ENCODE measurements at places on chromosomes 2 and 18.

GRCh38 chr2:170369894-170370293 lies 191.9 kb downstream of the MYO3B start:
- DNase-seq, result peak; percentile 23

DNA sequence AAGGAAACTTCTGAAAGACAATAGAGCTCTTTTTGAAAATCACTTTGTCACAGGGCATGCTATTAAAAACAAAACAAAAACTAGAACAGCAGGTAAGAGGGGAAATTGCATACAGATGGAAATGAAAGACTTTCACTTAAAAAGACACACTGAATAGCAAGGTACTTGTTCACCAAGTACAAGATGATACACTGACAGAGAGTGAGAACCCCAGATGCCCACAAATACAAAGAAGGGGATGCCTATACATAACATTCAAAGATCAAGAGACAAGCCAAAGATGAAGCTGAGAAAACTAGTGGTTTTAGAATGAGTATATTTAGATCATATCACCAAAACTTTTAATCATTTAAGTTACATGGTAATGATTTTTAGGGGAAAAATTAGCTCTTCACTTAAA lies 60.7 kb downstream of the ASXL2 start:
- no peak for DNase-seq

DNA sequence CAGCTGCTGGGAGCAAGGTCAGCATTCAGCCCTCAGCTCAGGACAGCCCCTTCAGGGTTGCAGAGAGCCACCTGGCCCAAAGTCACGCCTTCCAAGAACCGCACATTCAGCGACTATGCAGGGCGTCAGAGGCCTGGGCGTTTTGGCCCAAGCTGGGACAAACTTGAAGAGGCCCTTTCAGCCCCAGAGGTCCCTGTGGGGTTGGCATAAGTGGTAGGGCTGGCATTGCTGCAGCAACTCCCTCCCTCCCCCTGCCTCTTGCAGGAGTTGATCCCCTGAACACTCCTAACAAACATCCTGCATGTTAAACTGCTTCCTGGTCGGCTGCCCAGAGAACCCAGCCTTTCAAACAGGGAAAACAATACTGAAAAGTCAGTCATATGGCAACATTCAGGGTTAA lies 192.9 kb upstream of the SMAD2 start:
- DNase-seq, result peak; percentile 86

DNA sequence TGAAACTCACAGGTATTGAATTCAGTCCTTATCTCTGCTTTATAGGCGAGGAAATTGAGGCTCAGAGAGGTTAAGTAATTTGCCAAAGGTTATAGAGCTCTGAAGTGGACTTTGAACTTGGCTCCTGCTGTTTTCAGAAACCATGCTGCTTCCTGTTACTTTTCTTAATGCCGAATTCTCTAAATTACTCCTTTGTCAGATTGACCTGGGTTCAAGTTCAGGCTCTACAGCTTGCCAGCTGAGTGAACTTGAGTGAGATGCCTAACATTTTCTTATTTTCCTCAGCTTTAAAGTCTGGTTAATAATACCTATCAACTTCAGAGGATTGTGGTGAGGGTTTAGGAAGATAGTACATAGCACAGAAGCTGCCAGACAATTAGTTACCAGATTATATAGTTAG lies 3.4 kb downstream of the ASAP2 start:
- no peak for DNase-seq

DNA sequence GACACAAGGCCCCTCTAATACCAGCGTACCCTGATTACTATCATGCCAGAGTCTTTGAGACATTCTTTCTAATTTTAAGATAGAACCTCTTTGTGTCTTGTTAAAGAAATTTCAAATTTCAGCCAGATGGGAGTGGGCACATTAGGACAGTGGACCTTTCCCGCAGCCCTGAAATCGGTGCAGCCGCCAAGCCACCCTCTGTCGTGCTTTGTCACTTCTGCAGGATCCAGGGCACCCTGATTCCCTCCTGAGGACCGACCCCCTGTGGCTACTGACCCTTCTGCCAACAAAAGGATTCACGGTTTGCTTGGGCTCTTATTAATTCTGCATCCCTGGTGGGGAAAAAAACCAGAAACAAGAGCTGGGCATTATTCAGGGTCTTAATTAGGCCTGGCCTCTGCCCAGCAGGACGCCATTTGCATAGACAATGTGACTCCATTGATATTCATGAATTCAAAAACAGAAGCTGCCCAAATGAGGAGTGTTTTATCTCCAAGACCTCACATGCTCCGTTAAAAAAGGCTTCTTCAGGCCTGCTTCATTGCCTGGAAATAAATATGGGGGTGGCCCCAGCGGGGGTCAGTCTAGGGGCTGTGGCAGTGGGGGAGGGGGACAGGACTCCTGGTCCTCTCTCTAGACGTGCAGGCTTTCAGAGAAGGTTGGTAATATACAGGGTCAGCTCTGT lies 116.9 kb downstream of the ALPK2 start:
- no peak for DNase-seq

- DNase-seq, result no peak
Measured at GRCh38 chr2:229445501-229446211, 174.6 kb upstream of the PID1 start.

GRCh38 chr2:146025519-146025918 lies 1505.6 kb upstream of the ZEB2 start:
- DNase-seq, result no peak

GRCh38 chr2:70930371-70931329 lies 5.0 kb upstream of the ATP6V1B1 start:
- peak; percentile 75 for DNase-seq

DNA sequence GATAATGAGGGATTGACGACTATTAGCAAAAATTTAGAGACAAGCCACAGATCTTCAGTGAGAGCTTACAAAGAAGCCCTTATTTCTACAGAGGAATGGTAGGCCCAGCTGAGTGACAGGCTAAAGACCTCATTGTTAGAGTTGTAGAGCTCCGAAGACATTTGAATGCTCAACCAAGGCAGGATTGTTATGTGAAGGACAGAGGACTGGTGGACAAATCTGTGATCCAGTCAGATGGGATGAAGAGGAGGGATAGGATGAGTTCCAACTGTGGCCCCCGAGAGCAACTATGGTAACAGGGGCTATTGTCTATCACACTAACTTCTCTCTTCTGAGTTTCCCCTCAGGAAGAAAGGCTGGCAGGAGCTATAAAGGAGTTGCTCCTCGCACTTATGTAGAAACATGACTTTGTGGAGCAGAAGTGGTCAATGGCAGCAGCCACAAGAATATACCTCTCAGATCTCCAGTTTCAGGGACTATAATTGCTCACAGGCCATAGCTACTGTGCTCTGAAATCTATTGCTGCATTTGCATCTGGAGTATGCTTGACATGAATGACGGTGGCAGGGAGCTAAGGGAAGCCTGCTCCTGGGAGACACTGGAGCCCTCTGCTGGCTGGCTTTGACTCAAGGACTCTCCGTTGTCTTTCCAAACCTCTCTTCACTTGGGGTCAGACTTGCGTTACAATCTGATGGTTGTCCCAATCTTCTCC lies 50.3 kb upstream of the GREB1L start:
- peak; percentile 70 for DNase-seq

DNA sequence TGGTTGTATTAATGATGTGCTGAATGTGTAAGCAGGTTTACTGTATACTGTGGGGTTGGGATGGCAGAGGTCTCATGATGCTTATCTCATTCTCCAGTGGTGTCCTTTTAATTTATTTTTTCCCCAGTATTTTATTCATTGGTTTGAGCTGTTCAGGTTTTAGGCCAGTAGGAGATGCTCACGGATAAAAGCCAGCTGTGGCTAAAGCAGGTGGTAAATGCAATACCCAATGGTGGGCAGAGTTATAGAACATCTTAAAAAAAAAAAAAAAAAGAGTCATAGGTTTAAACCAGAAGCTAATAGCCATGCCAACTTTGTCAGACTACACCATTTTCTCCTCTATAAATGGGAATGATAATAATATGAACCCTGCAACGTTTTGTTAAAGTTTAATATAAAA lies 57.8 kb upstream of the NEUROD1 start:
- no peak for DNase-seq

- DNase-seq, result no peak
Measured at GRCh38 chr2:30613001-30613400, 166.0 kb downstream of the LCLAT1 start.

- no peak for DNase-seq
Measured at GRCh38 chr2:196123679-196124373, 47.6 kb downstream of the STK17B start.

- peak; percentile 61 for DNase-seq
Measured at GRCh38 chr2:206556357-206556949, 85.8 kb upstream of the FAM237A start.

All from RPMI8226 (cell line).